ENCODE measurements at places on chromosomes 7 and 10. TPM values are rescaled to one million over a fixed set of nuclear protein-coding genes. Genes with fewer than 3 reads are reported as not detected.

Gene ANKRD2
- not detected for total RNA-seq

Gene TMEM229A
- not detected for total RNA-seq

Gene KNDC1
- total RNA-seq: under 0.01 TPM

Gene NUTM2A
- 1.1 TPM for total RNA-seq

Gene CPA5
- total RNA-seq: not detected

Gene NUTM2B
- 1.6 TPM for total RNA-seq

Gene TEX47
- total RNA-seq: not detected

Gene HHEX
- total RNA-seq: 68.7 TPM

Gene ADAMTS14
- total RNA-seq: 3.0 TPM

Gene PNLIPRP2
- total RNA-seq: not detected

Gene POM121L12
- total RNA-seq: not detected

Gene IDI2
- not detected for total RNA-seq

Gene NUPR2
- total RNA-seq: not detected

Gene EZH2
- total RNA-seq: 8.3 TPM

Gene NPTX2
- total RNA-seq: 18.0 TPM

Gene TCAF1
- 38.2 TPM for total RNA-seq

Gene GET4
- total RNA-seq: 37.4 TPM

Gene HABP2
- 0.27 TPM for total RNA-seq

Gene INTS15
- 22.9 TPM for total RNA-seq

Gene MSMB
- total RNA-seq: not detected

Gene WEE2
- not detected for total RNA-seq

Gene PILRA
- total RNA-seq: 2.2 TPM

Gene NT5C3A
- total RNA-seq: 16.7 TPM

Gene CDHR3
- not detected for total RNA-seq

Gene AGAP9
- total RNA-seq: 9.2 TPM

Gene INPP5A
- total RNA-seq: 15.9 TPM

Gene AKR1C8
- total RNA-seq: under 0.01 TPM

Gene IRF5
- total RNA-seq: 76.5 TPM

Gene DNAJC1
- total RNA-seq: 133 TPM

Gene EDRF1
- total RNA-seq: 13.2 TPM

Gene SPDYE1
- total RNA-seq: not detected

Gene CD36
- total RNA-seq: 3.2 TPM

Gene TRIM50
- total RNA-seq: not detected

Gene GIMAP7
- total RNA-seq: 16.7 TPM

Gene PDE6C
- not detected for total RNA-seq

Gene AGR3
- not detected for total RNA-seq
